GM12864 (cell line): ENCODE measurements at places on chromosomes 12 and 14.

DNA sequence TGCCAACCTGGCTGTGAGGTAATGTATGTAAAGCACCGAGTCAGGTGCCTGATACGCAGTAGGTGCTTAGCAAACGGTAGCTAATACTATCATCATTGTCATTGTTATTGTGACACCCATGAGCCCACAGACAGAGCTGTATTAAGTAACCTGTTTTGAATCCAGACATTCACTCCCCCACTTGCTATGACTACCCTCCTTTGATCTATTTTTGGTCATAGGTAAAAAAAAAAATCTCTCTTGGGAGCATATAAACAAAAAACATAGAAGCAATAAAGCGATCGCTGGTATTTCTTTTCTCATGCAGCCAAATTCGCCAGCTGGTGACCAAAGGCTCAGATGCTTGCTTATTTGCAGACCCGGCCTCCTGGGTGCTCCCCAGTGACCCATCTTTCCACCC lies 330.2 kb downstream of the DPF3 start:
- no peak for DNase-seq

- no peak for DNase-seq
These were observed 13.1 kb downstream of the LDHB start for GRCh38 chr12:21644516-21644915.

DNA sequence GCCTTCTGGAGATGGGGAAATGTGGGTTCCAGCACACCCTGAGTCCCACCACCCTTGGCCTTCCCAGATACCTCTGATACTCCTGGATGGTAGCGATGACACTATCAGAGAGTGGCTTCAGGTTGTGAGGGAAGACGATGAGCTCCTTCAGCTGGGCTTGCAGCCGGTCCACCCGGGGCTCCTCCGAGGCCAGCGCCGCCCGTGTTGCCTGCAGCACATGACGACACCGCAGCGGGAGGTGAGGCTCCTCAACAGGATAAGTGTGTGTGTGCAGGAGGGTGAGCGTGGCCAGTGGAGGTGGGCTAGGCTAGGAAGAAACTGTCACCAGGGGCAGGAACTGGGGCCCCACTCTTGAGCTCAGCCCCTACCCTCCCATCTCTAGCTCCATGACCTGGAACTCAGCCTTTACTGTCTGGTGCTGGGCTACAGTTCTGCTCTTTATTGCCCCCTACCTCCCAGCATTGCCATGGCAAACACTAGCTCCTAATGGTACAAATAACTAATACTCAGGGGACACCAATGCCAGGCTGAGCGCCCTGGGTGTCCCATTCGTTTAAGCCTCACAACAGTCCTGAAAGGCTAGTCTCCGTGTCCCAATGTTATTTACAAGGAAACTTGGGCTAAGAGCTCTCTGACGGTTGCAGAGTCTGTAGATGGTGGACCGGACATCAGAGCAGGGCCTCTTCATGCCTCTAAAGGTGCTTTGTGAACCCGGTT lies 64.1 kb downstream of the SYNE3 start:
- no peak for DNase-seq

- DNase-seq: no peak
These were observed 8.2 kb downstream of the TDG start for GRCh38 chr12:103973909-103974308.

DNA sequence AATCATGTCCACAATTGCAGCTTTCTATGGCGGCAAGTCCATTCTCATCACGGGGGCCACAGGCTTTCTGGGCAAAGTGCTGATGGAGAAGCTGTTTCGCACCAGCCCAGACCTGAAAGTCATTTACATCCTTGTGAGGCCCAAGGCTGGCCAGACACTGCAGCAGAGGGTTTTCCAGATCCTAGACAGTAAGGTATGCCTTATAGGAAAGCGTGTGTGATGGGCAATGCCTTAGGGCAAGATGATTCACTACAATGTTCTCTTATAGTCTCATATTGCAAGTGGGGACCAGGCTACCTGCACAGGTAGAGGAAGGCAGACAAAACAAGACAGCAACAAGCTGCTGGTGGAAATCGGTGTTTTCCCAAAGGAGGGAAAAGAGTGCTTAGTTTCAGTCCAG lies 110.5 kb downstream of the ERGIC2 start:
- DNase-seq: no peak

DNA sequence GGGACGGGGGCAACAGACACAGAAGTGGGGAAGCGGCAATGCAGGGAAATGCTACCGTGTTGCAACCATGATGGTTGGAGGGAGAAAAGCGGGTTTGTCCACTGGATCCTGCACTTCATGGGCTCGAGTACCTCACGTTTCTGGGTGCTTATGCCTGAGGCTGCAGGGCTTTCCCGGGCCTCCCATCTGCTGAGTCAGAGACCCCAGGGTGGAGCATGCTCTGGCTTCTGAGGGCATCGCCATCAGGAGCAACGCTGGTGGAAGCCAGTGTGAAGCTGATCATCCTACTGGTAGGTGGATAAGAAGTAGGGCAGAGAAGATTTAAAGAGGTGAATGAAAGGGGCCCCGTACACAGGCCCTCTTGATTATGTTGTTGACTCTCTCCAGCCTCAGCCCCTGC lies 5.0 kb upstream of the ADGRD1 start:
- DNase-seq: no peak

GRCh38 chr12:13581031-13581430 lies 384.5 kb downstream of the EMP1 start:
- no peak for DNase-seq

DNA sequence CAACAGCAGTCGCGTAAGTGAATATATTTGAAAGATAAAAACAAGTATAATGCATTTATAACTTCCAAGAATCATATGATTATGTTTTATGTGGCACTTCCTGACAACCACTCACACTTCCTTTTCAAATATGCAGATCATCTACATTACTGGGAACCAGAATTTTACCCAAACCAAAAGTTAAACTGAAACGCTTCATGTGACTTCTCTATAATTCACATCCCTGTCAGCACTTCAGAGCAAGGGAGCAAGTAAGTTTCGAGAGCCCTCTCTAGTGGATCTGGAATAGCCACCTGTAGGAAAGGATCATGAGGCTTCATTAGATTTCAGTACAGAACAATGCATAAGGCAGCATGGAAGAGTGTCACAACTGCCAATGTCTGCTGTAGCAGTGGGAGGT lies 13.7 kb upstream of the ALX1 start:
- DNase-seq: no peak

- peak; percentile 12 for DNase-seq
These were observed 8.2 kb upstream of the CRADD start for GRCh38 chr12:93668919-93669418.

DNA sequence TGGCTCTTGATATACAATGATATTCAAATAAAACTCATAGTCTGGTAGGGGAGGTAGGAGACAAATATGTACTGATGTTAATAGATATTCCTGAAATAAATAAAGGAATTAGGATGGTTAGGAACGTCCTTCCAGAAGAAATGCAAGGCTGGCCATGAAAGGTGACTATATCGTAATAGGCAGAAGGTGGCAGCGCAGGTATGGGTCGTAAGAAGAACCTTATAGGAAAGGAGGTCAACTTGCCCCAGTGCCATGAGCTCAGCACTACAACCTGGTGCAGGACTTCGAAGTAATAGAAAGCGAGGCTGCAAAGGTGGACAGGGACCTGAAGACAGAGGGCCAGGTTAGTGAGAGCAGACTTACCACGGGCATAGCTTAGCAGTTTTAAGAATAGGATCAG lies 55.3 kb upstream of the FGD4 start:
- no peak for DNase-seq

- no peak for DNase-seq
These were observed 940.2 kb downstream of the GALC start for GRCh38 chr14:87052646-87053225.

DNA sequence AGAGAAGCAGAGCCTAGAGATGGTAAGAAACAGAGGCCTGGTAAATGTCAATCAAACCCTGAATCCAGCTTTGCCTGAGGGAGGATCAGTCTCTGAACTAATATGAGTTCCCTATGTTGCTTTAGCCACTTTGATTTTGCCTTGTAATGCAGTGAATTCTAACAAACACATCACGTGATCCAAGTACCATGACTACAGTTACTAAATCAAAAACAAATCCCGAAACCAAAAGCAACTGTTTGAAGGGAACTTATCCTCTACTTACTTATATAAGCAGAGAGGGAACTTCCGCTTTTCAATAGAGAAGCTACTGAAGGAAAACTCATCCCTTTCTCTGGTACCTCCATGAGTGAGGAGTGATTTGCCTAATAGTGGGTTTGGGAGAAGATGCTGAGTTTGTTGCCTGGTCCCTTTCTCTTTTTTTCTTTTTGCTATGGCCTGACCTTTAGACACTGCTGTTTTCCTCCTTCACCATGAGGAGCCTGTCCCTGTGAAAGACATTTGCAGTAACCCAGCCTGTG lies 7.7 kb upstream of the PPTC7 start:
- DNase-seq: peak; percentile 84

GRCh38 chr12:5307065-5307464 lies 124.8 kb upstream of the NTF3 start:
- DNase-seq: no peak

- DNase-seq: no peak
These were observed 65.9 kb downstream of the PTPRQ start for GRCh38 chr12:80509781-80510556.

GRCh38 chr12:71503579-71504391 lies 64.2 kb downstream of the LGR5 start:
- DNase-seq: no peak

GRCh38 chr12:10293570-10294227 lies 14.0 kb upstream of the KLRD1 start:
- no peak for DNase-seq

DNA sequence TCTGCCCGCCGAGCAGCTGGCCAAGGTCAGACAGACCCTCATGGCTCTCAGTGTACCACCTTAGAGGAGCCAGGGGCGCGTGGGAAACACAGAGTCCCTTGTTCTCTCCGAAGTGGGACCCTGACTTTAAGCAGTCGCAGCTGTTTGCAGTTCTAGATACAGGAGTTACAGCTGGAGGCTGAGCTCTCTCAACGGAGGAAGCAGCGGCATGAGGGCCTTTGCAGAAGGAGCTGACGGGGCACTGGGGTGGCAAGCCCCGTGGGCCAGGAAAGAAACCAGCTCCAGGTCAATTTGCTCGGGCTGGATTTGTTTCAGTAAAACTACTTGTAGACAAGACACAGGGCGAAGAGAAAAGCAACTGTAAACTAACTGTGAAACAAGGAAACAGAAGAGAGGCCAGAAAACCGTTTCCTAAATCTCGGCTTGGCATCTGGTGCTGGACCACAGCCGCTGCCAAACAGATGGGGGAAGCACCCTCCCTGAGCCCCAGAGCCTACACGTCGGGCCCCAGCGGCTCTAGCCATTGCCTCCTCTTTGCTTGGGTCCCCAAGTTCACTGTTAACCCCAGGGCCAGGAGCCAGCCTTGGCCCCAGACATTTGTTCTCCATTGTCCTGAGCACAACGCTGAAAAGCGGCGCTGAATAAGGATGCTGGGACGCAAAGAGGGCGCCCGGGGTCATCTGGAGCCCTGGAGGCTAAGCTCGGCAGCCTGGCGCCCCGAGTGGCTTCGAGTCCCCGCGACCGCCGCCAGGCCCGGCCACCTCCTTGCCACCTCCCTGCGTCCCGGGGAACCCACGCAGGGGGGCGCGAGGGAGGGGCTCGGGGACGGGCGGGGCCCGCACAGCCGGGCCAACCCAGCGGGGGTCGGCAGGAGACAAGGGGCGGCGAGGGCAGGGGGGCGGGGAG lies 914 bp upstream of the PACS2 start:
- no peak for DNase-seq

DNA sequence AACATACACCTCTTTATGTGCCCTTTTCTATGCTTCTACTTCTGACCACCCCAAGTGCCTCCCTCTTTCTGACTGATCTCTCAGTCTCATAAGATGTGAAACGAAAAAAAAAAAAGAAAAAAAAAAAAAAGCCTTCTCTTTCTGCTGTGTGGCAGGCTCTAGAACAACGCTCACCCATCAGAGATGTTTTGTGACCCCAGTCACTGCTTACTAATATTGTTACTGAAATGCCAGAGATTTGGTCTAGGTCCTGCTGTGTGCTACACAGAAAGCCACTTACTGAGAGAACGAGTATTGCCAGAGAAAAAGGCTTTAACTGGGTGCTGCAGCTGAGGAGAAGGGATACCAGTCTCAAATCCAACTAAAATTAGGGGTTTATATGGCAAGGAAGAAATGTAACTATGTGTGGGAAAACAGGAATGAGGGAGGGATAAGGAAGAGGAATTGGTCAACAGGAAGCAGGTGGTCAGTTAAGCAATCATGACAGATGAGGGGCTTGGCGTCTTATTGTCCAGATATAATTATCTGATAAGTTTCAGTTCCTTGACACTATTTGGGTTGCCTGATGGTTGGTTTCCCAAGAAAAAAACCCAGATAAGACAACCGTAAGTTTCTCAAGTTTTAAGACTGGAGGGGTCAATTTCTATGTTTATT lies 149.0 kb downstream of the NAV3 start:
- no peak for DNase-seq

- DNase-seq: no peak
These were observed 9.3 kb upstream of the HDAC7 start for GRCh38 chr12:47828976-47829482.

- no peak for DNase-seq
These were observed at the start of gene ARHGEF40 for GRCh38 chr14:21070083-21070609. ARHGEF40 (plus strand) TSS chr14:21070304; CDS start chr14:21070397, 93 bp downstream.

GRCh38 chr12:21989819-21990412 lies 48.7 kb upstream of the ABCC9 start:
- no peak for DNase-seq

GRCh38 chr12:57129321-57129842 lies 1.1 kb downstream of the LRP1 start:
- no peak for DNase-seq

DNA sequence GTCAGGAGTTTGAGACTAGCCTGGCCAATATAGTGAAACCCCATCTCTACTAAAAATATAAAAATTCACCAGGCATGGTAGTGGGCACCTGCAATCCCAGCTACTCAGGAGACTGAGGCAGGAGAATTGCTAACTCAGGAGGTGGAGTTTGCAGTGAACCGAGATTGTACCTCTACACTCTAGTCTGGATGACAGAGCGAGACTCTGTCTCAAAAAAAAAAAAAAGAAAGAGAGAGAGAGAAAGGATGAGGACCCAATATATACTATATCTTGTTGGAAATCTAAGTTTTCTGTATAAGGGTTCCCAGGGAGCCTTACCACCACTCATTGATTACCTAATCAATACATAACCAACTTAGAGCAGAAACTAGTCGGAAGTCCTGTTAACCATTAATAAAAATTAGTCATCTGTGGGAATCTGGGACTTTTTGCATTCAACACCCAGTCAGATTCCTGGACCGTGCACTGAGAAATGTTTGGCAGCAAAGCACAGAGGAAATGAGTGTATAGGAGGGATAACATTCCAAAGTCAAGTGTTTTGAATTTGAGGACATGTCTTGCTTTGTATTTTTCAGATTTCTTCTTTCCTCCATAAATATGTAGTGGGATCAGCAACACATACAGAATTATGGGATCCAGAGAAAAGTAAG lies 44.8 kb upstream of the NR2C1 start:
- DNase-seq: no peak

GRCh38 chr14:22122829-22123560 lies 449.4 kb upstream of the OR4E1 start:
- no peak for DNase-seq
